ENCODE measurements at places on chromosomes 5 and 9. TPM values are rescaled to one million over a fixed set of nuclear protein-coding genes. Genes with fewer than 3 reads are reported as not detected.

Gene GDF9
- total RNA-seq: not detected

Gene HMMR
- 35.9 TPM for total RNA-seq

Gene RNF180
- total RNA-seq: 2.3 TPM

Gene TMEFF1
- total RNA-seq: 3.6 TPM

Gene IL12B
- not detected for total RNA-seq

Gene SPINK7
- not detected for total RNA-seq

Gene FOXD4L6
- total RNA-seq: not detected

Gene CNTNAP3B
- 361 TPM for total RNA-seq

Gene PPP2CA
- total RNA-seq: 88.9 TPM

Gene LCN15
- not detected for total RNA-seq
